Pericardium fibroblast (primary cell): ENCODE measurements at places on chromosomes 5 and 9. TPM values are rescaled to one million over a fixed set of nuclear protein-coding genes. Genes with fewer than 3 reads are reported as not detected.

IFNA2 gene
- not detected in 2 replicates for total RNA-seq

HINT1 gene
- 172 and 237 TPM in 2 replicates for total RNA-seq

SMC2 gene
- 4.9 and 6.0 TPM in 2 replicates for total RNA-seq

HABP4 gene
- total RNA-seq = 13.0 and 16.1 TPM in 2 replicates

PARP8 gene
- total RNA-seq = 0.68 and 2.0 TPM in 2 replicates

ST6GALNAC6 gene
- 83.8 and 100 TPM in 2 replicates for total RNA-seq

MOCS2 gene
- 29.6 and 33.6 TPM in 2 replicates for total RNA-seq

LRRC19 gene
- total RNA-seq = not detected in 2 replicates

CCNJL gene
- 0.23 and 2.0 TPM in 2 replicates for total RNA-seq

RNF130 gene
- total RNA-seq = 41.5 and 61.8 TPM in 2 replicates

LSM11 gene
- total RNA-seq = 2.6 and 4.3 TPM in 2 replicates

RLN1 gene
- total RNA-seq = 3.7 TPM in 1 of 2 replicates, not detected in the other

CDH9 gene
- not detected in 2 replicates for total RNA-seq

PCSK5 gene
- total RNA-seq = 5.7 and 8.9 TPM in 2 replicates

MYO10 gene
- 18.0 and 29.5 TPM in 2 replicates for total RNA-seq

ECPAS gene
- total RNA-seq = 56.1 and 64.5 TPM in 2 replicates

ZBTB6 gene
- 3.6 and 5.6 TPM in 2 replicates for total RNA-seq

APBB3 gene
- total RNA-seq = 11.1 and 16.0 TPM in 2 replicates

PHF2 gene
- 13.7 and 13.8 TPM in 2 replicates for total RNA-seq

PCDHGA9 gene
- total RNA-seq = 1.4 and 2.5 TPM in 2 replicates

DBH gene
- total RNA-seq = not detected in 2 replicates

IL4 gene
- not detected in 2 replicates for total RNA-seq

UGCG gene
- 23.1 and 35.6 TPM in 2 replicates for total RNA-seq

ZNG1E gene
- total RNA-seq = 21.7 and 36.2 TPM in 2 replicates

SLC25A2 gene
- not detected in 2 replicates for total RNA-seq

DPH7 gene
- total RNA-seq = 22.9 and 23.5 TPM in 2 replicates

AMBP gene
- 1.5 TPM in 1 of 2 replicates, not detected in the other for total RNA-seq

IL9 gene
- not detected in 2 replicates for total RNA-seq

CATSPER3 gene
- not detected in 2 replicates for total RNA-seq

EQTN gene
- not detected in 2 replicates for total RNA-seq

ATP10B gene
- total RNA-seq = not detected in 2 replicates

PRDM9 gene
- total RNA-seq = not detected in 2 replicates

PELO gene
- total RNA-seq = 11.3 and 18.9 TPM in 2 replicates

PSMB7 gene
- total RNA-seq = 137 and 189 TPM in 2 replicates

IL5 gene
- total RNA-seq = not detected in 2 replicates

PCDHGB5 gene
- 19.2 and 23.3 TPM in 2 replicates for total RNA-seq

OTP gene
- not detected in 2 replicates for total RNA-seq

SLC34A1 gene
- not detected in 2 replicates for total RNA-seq

TMEM267 gene
- total RNA-seq = 3.7 and 11.6 TPM in 2 replicates

SPINK13 gene
- total RNA-seq = not detected in 2 replicates

PCDHGA10 gene
- 6.9 and 8.6 TPM in 2 replicates for total RNA-seq

SLC24A2 gene
- not detected in 2 replicates for total RNA-seq

RETREG1 gene
- total RNA-seq = 0.47 and 1.4 TPM in 2 replicates

PNPLA7 gene
- total RNA-seq = 0.23 and 1.6 TPM in 2 replicates

EMB gene
- total RNA-seq = 0.12 and 0.85 TPM in 2 replicates

ECSCR gene
- 1.0 and 1.5 TPM in 2 replicates for total RNA-seq

AGXT2 gene
- not detected in 2 replicates for total RNA-seq

GABRA6 gene
- not detected in 2 replicates for total RNA-seq

CDKN2A gene
- 7.7 and 41.4 TPM in 2 replicates for total RNA-seq

PRR16 gene
- 6.1 and 18.0 TPM in 2 replicates for total RNA-seq

GPR21 gene
- total RNA-seq = 0.70 and 1.5 TPM in 2 replicates

TRIM7 gene
- total RNA-seq = 0.94 and 1.9 TPM in 2 replicates
